ENCODE measurements at places on chromosomes 7 and 10.

DNA sequence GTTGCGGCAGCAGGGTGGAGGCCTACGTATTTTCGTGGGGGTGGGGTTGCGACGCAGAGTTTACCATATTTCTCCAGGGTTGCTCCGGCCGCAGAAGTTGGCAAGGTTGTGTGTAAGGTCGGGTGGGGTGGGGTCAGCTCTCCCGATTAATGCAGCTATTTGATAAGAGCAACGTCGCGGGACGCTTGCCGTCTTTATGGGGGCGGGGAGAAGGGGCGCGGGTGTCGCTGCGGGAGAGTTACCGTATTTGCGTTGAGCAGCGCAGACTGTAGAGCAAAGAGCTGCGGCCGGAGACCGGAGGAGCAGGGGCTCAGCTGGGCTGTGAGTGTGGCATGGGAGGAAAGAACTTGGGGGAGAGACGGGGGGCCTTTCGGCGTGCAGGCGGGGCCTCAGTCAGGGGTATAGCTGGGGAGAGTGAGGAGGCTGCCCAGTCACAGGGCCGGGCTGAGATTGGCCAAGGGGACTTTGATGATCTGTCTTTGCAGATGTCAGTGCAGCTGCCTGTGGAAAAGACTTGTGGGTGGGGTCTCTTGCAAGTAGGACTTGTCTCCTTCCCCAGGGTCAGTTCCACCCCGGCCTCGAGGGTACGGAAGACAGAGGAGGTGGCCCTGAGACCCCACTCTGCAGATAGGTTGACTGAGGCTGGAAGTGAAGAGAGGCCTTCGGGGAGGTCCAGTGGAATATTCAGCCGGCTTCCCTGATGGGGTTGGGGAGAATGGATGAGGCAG lies 26.6 kb downstream of the ZNF775 start:
- no peak for DNase-seq

DNA sequence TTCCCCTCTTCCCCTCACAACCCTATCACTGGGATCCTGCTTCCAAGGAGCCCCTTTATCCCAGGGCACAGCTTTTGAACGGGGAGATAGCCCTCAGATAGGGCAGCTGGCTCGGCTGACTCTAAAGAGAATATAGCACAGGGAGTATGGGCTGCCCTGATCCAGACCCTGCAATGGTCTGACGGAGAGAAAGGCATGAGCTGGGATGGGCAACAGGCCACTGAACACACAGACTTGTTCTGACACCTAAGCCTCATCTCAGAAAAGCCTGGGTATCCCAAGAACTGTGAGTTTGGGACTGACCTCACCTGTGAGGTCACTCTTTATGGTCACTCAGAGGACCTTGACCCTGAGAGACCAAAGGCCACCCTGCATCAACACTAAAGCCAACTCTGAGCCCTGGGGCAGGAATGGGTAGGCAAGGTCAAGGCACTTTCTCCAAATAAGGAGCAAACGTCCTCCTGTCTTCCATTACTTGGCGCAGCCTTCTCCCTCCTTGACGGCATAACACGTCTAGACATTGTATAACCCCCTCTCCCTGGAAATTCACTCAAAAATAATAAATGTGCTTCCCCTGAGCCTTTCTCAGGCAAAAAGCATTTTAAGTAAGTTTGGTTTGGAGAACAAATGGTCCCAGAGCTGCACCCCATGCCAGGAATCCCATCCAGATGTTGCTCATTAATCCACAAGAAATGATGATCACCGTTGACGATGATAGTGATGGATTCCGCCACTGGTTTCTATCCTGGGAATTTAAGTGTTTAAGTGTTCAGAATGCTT lies 8.2 kb upstream of the LRRC18 start:
- DNase-seq: no peak

DNA sequence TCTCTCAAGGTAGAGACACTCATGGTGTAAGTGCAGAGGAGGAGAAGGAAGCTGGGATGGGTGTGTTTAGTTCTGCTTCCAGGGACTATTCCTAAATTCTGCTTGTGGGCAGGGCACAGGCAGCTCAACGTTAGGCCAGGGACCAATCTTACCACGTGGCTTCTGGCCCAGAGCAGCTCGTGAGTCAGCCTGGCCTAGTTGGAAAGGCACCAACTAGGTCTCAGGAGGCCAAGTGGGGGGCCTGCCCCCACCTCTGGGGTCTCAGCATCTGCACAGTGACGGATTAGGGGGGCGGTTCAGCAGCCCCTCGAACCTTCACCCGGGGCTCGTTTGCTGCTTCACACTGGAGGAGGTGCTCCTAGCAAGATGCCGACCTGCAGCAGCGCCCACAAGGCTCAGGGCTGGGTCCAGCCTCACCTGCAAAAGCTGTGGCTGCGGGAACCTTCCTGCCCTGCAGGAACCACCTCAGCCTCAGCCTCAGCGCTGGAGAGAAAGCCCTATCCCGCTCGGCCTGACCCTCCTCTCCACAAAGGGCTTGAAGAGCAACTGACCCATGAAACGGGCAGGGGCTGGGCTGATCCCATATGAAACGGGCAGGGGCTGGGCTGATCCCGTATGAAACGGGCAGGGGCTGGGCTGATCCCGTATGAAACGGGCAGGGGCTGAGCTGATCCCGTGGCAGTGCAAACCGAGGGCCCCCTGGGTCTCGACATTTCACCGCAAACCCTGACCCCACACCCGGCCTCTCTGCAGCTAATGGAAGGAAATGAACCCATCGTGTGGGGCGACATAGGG lies 447.4 kb downstream of the DNAJB6 start:
- no peak for DNase-seq

GRCh38 chr7:156578978-156579430 lies 61.6 kb upstream of the RNF32 start:
- DNase-seq: no peak

DNA sequence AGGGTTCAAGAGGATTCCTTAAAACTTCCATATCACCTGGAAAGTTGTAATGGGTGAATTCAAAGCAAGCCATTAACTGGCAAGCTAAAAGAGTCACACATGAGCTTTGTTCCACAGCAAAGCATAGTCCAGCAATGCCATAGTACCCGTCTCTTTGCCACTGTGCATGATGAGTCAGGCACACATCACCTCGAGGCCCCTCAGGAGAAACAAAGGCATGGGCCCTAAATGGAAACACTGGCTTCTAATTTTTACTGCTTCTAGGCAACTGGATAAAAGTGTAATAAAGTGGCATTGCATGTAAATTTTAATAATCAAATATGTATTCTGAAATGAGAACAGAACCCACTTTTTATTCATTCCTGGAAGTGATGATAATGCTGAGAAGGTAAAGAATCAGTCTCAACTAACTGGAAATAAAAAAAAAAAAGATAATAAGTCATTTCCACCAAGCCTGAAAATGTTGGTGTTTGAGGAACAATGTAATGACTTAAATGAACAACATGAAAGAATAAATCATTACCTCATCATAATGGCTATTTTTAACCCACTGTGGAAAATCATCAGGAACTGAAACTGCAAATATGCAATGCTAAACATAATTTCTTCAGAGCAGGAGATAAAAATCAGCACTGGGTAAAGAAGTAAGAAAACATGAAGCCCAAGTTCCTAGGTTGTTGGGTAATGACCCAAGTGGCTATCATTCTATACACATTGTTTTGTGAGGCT lies 104.9 kb downstream of the CDK6 start:
- no peak for DNase-seq

DNA sequence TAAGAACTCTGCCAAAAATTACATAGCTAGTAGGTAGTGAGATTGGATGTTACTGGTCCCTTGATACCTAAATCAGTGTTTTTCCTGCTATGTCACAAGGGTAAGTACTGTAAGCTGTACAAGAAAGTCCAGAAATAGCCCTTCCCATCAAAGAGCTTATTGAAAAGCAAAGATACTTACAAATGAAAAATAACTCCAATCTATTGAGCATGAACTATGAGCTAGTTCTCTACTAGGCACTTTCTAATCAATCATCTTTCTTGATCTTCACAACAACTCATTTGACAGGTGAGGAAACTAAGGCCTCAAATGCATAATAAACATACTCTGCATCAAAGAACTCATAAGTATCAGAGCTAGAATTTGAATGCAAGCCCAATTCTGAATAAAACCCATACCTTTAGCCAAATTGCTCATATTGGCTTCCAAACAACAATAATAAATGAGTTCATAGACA lies 249.8 kb upstream of the TCF7L2 start:
- no peak for DNase-seq

DNA sequence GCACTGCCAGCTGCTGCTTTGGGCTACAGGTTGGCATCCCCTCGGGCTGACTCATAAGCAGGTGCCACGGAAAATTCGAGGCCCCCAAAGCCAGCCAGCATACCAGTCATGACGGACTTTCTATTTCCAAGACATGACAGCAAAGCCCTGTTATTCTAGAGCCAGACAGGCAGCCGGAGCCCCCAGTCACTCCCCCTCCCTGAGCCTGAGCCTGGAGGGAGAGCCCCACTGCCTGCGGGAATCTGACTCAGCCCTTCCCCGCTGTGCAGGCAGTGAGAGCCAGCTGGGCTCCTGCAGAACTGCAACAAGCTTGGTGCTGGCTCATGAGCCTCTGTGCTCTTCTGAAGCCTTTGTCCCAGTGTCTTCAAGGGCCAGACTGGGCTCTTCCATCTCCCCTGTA lies 15.8 kb downstream of the BTBD16 start:
- DNase-seq: peak; percentile 87

DNA sequence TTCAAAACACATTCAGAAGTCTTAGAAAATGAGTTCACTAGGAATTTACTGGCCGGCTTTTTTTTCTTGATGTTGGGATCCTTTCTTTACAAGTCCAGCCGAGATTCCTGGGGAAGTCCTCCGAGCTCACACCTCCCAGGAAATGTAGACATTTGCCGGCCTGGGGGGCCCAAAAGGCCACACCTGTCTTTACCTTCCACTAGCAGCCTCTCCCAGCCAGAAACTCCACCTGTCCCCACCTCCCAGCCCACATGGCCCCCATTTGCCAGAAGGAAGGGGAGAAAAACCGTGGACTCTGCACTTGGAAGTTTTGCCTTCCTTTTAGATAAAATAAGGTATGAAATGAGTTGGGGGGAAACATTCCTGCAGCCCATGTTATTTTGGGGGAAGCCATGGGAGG lies 27.6 kb upstream of the EMX2 start:
- no peak for DNase-seq

DNA sequence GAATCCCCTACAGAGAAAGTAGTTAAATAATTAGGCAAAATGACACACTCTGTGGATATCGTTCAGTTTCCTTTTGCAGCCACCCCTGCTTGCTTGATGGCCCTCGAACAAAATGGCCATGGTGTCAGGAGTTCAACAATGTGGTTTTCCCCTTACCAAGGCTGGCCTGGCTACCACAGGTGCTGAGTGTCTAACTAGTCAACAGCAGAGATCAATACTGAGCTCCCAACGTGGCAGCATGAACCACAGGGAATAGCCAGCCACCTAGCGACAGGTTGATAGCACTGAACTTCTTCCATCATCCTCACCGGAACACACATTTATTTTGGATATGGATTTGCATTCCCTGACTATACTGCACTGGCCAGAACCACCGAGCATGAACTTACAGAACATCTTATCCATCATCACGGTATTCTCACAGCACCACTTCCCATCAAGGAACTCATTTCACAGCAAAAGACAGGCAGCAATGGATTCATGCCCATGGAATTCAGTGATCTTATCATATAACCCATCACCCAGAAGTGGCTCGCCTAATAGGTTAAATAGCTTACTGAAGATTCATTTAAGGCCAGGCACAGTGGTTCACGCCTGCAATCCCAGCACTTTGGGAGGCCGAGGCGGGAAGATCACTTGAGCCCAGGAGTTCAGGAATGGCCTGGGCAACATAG lies 6.3 kb downstream of the C10orf67 start:
- no peak for DNase-seq

DNA sequence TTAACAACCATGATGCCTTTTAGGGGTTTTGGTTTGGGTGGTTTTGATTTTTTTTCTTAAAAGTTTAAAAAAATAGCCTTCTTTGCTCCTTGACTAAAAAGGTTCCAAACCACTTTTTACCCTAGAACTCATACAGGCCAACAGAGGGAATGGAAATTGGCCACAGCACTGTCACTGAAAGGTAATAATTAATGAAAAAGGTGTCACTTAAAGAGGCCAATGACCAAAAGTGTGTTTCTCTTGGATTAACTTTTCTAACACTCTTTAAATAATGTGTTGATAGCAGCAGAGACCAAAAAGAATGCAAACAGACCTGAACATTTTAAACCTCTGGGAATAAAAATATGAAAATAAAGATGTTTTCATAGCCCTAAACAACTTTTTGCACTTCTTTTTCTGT lies 221.1 kb upstream of the TCF7L2 start:
- no peak for DNase-seq

- no peak for DNase-seq
Observed at GRCh38 chr10:79431891-79432831, 13.3 kb downstream of the ZCCHC24 start.

- no peak for DNase-seq
Observed at GRCh38 chr10:24119896-24120295, 89.0 kb upstream of the KIAA1217 start.

DNA sequence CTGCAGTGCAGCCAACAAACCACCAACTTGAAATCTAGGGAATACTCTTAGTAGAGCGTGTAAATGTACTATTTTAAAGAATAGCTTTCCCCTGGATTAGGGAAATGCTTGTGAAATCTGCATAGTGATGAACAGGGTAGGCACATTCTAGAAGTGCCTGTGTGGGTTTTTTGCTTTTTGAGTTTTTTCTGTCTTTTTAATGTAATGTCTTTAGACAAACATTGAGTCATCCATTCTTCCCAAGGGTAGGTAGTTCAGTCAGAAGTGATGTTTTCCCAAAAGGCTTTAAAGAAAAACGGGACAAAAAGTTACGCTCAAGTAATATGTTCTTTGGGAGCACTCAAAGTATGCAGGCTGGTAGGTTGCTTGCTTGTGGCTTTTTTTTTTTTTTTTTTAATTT lies 130.0 kb downstream of the AUTS2 start:
- DNase-seq: no peak

DNA sequence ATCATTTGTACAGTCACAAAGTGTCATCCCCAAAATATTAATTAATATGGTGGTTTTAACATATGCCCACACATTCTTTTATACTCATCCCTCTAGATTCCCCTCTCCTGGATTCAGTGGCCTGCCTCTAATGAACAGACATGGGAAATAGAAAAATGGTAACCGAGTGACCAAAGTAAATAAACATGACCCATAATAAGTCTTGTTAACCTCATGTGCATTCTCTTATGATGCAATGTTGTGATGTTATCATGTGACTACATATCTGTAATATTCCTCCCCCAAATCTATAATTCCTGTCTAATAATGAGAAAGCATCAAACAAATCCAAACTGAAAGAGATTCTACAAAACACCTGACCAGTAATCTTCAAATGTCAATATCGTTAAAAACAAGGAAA lies 164.5 kb upstream of the PRSS1 start:
- DNase-seq: no peak

GRCh38 chr10:101130984-101131961 lies at the start of gene TLX1:
TSS of gene TLX1 (plus strand) at chr10:101131300. CDS start at chr10:101131542, 242 bp downstream.
- DNase-seq: no peak

Data from brain pericyte (primary cell).